ENCODE measurements at places on chromosomes 13 and 19. TPM values are rescaled to one million over a fixed set of nuclear protein-coding genes. Genes with fewer than 3 reads are reported as not detected.

GRCh38 chr13:74661851-74662250 lies 527.6 kb upstream of the KLF12 start:
- no peaks in the 10 kb centered on the region for H3K36me3 ChIP-seq
- no peak overlapping the region for H3K4me3 ChIP-seq
- H3K27me3 ChIP-seq: no peaks in the 10 kb centered on the region
- no peak overlapping the region for H3K27ac ChIP-seq
- H3K4me1 ChIP-seq: no peaks in the 10 kb centered on the region

ZNF844 gene
- 6.5 TPM for total RNA-seq

ITGBL1 gene
- total RNA-seq: 20.0 TPM

GRCh38 chr19:2927032-2927430 lies 17.7 kb downstream of the ZNF77 start:
- H3K27me3 ChIP-seq: no peaks in the 10 kb centered on the region
- no peak overlapping the region for H3K27ac ChIP-seq
- no peak for DNase-seq
- H3K36me3 ChIP-seq: no peaks in the 10 kb centered on the region
- H3K4me3 ChIP-seq: no peak overlapping the region

GPR32 gene
- total RNA-seq: not detected

All from esophagus muscularis mucosa (tissue), 4 donors.